Bone marrow (tissue), 2 donors: ENCODE measurements at places on chromosomes 12 and 14.

DNA sequence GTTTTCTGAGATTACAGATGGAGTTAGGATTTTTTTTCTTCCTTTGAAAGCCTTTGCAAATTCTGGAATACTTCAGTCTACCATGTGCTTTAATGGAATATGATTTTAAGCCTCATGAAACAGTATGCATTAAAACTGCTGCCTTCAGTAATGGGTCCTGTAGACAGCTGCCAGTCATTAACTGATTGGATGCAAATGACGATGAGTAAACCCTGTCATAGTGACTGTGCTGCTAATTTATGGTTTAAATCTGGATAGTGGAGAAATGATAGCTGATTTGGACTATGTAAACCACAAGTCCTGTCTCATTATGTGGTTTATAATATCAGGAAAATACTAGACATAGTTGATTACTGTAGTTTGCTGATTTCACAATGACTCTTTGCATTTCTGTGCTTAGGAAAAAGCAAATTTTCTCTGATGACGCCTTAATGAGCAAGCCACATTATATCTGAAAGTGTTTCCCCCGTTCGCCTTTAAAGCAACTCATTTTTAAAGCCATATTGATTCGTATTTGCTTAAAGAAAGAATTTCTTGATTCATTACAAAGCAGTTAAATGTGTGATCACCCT, 217.6 kb downstream of the TMTC2 start:
- DNase-seq: no peak

DNA sequence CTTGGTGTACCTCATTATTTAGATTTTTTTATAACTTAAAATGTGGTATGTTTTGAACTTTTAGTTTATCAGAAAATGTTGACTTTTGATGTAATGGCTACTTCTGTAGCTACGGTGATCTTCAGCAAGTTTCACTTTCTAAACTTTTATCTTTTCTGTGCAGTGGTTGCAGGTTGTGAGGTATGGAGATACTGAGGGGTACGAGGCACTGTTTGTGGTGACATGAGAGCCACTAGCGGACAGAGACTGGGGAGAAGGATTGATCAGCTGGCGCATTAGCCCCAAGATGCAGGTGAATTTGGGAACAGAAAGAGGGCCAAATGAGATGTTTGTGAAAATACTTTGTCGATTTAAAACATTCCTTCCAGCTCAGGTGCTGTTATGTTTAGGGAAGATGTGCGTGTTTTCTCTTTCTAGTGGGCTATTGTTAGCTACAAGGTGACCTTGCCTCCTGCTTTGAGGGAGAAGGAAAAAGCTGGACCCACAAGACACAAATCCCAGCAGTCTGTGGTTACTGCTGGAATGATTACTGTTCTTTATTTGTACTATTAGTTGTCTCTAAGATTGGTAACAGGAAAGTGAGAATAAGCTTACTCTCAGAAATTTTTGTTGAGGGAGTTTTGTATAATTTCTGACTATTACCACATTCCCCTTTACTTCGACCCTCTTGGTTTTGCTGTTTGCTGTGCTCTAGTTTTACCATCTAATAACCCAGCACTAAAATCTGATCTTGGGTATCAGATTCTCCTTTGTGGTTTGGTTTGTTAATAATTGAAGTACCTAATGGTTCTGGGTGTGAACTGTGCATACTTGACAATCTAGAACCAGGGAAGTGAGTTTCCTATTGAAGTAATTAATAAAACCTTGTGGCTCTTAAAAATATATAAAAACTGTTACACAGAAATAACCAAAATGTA, 61.7 kb downstream of the FBXO34 start:
- no peak for DNase-seq

DNA sequence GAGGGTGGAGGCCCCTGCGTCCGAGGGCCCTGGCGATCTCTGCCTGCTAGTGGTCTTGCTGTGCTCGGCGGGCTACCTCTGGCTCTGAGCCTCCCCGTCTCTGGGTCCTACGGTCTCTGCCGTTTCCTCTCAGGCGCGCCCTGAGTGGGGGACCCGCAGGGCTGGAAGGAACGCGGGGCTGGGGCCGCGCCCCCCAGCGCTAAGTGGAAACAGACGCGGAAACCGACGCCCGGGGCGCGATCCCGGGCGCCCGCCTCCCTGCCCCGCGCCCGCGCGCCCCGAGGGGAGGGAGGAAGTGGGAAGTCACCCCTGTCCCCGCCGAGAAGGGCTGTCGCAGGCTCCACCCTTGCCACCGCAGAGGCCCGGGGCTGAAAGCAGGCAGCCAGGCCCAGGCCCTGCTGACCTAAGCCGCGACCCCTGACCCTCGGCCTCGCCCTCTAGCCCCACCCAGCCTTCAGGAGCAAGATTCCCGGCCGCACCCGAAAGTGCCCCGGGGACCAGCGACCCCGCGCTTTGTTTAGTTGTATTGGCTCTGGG, 831 bp downstream of the CRIP1 start:
- DNase-seq: peak; percentile 33

- DNase-seq: no peak
Measured at GRCh38 chr12:108419949-108420348, 80.8 kb upstream of the CMKLR1 start.

- DNase-seq: peak; percentile 19
Measured at GRCh38 chr12:53251477-53252348, 16.4 kb upstream of the ESPL1 start.

GRCh38 chr14:84456946-84457345, 1073.0 kb upstream of the FLRT2 start:
- no peak for DNase-seq

DNA sequence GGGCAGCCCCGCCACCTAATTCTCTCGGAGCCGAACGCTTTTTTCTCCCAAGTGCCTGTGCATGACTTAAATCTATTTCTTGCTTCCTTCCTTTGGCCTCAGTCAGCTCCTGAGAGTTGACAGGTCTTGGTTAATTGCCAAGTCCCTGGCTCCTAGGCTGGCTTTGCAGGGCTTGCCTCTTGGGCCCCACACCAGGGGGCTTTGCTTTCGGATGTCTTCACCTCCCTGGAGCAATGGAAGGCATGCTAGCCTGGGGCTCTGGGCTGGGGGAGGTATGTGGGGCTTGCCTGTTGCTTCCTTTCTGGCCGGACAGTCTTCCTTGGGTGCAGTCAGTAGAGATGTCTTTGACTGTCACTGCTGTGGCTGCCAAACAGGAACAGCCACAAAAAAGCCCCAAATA, 2.2 kb upstream of the KRT80 start:
- DNase-seq: no peak

DNA sequence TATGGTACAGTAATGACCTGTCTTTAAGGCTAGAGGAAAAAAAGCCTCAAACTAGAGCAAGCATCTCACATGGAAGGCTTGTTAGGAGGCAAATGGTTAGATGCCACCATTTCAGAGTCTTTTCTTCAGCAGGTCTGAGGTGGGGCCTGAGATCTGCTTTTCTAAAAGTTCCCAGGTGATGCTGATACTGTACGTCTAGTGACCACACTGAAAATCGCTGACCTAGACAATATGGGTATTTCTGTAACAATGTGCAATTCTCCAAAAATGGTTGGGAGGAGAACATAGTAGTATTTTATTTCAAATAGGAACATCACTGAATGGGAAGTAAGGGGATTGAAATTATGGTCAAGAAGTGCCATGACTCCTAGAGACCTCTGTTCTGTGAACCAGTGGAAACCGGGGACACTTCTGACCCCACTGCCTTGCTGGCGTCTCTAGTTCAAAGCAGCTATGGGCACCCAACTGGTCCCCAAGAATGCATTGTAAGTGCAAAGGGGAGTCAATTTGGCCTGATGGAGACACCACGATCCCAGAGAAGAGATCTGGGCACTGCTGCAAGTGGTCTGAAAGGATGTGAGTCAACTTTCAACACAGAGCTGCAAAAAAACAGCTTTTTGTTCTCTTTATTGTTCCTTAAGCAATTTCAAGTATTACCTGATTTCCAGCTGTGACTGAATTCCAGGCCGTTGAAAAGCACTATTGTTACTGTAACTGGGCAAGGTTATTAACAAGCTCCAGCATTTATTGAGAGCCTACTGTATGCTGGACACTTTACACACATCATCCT, 54.4 kb upstream of the PLEKHG7 start:
- DNase-seq: no peak

- DNase-seq: no peak
Measured at GRCh38 chr14:58085877-58086276, 66.1 kb downstream of the ARMH4 start.

GRCh38 chr14:37610945-37611523, 15.6 kb downstream of the TTC6 start:
- no peak for DNase-seq

DNA sequence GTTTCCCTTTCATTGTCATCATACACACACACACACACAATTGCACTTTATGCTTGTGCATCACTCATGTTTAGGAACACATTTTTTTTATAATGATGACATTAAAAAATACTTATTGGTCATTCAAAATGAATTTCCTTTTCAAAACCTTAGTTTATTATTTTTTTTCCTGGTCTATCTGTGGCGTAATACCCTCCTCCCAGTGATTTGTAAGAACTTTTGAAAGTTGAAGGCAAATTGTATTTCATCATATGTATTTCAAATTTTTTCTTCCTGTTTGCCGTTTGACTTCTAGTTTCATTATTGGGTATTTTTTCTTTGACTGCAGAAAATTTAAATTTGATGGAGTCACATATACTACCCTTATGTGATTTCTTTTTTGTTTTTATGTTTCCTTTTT, 2.5 kb upstream of the LRRK2 start:
- no peak for DNase-seq

DNA sequence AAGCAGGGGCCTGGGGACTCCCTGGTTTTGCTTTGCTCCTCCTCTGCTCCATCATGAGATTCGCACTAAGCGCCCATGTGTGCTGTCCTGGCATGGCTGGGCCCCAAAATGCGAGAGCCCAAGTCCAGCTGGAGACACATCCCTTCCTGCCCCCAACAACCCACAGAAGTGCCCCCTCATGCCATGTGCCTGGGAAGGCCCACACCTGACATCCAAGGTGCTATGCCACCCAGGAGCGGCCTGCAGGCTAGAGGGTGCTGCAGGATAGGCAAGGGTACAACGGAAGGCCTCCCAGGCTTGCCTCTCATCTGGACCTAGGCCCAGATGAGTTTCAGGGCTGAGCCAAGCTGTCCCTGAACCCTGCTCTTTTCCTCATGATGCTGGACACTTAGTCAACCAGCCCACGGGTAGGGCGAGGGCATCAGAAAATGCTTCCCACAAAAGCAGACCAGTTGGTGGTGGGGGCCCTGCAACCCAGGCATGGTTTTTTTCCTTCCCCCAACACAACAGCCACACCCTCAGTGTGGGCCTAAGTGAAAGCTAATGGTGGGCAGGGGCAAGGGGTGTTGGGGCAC, 13.2 kb upstream of the KRT80 start:
- no peak for DNase-seq

- no peak for DNase-seq
Measured at GRCh38 chr14:72550513-72550912, 343.4 kb downstream of the DPF3 start.

DNA sequence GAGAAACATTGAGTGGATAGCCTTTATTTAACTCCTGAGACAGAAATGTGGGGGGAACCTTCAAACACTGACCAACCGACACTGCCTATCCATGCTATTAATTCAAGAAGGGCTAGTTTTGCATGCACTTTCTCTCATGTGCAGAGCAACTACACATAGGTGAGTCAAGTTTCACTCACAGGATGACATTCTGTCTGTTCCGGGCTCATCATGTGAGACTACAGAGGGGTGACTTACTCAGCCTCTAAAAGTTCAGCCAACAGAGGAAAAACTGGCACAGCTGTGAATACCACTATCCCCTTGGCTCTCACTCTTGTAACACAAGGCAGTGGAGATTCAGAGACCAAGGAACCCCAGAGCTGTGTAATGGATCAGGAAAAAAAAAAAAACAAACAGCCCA, 13.3 kb downstream of the BEST3 start:
- no peak for DNase-seq

DNA sequence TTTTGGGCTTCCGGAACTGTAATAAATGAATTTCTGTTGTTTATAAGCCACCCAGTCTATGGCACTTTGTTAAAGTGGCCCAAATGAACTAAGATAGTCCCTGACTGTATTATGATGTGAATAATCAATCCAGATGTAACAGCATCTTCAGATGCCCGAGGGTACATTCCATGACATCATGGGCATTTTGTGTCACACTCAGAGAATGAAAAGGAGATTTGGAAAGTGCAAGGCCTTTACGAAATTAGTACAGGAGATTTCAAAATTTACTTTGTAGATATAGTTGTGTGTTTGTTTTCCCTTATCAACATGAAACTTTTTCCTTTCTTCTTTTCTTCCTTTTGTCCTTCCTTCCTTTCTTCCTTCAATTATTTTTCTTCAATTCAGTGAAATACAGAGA, 54.2 kb upstream of the AMIGO2 start:
- no peak for DNase-seq

DNA sequence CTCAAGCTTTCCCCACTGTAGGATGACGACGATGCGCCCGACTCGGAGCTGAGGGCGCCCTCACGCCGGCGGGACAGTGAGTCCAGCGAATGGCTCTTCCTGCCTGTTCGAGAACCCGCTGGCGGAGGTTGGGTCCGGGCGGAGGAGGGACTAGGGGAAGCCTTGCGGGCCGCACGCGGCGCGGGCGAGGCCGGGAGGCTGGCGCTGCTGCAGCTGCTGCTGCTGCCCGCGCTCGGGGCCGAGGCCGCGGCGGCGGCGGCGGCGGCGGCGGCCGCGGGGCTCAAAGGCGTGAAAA, 1.9 kb downstream of the CCDC177 start:
- no peak for DNase-seq

DNA sequence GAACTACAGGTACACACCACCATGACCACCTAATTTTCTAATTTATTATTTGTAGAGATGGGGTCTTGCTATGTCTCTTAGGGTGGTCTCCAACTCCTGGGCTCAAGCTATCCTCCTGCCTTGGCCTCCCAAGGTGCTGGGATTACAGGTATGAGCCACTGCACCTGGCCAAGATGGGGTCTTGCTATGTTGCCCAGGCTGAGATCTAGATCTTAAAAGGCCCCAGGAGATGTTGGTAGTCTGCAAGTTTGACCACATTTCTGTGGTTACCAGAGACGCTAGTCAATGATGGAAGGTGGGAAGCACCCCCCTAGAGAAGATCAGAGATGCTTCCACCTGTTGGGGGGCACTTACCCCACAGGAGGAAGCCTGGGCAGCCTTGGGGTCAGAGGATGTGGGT, 34.7 kb downstream of the FOXN4 start:
- DNase-seq: no peak

GRCh38 chr12:100995771-100996170, 201.2 kb downstream of the ANO4 start:
- no peak for DNase-seq

- no peak for DNase-seq
Measured at GRCh38 chr12:126362493-126362892, 1297.3 kb downstream of the AACS start.

DNA sequence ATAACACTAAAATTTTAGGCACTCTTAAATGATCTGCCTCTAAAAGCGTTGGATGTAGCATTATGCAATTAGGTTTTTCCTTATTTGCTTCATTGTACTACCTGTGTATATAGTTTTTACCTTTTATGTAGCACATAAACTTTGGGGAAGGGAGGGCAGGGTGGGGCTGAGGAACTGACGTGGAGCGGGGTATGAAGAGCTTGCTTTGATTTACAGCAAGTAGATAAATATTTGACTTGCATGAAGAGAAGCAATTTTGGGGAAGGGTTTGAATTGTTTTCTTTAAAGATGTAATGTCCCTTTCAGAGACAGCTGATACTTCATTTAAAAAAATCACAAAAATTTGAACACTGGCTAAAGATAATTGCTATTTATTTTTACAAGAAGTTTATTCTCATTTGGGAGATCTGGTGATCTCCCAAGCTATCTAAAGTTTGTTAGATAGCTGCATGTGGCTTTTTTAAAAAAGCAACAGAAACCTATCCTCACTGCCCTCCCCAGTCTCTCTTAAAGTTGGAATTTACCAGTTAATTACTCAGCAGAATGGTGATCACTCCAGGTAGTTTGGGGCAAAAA, 4.1 kb downstream of the CDKN1B start:
- DNase-seq: no peak

GRCh38 chr12:12735301-12735700, 18.1 kb downstream of the CDKN1B start:
- DNase-seq: no peak
